ENCODE measurements at places on chromosomes 6 and 20.

GRCh38 chr6:109772883-109773431, 81.9 kb downstream of the FIG4 start:
- DNase-seq, result no peak

- DNase-seq, result peak; percentile 97
These were observed at the start of gene SOX12 for GRCh38 chr20:325045-325888. TSS of gene SOX12 (plus strand) at chr20:325552. CDS start at chr20:325925, 373 bp downstream.

DNA sequence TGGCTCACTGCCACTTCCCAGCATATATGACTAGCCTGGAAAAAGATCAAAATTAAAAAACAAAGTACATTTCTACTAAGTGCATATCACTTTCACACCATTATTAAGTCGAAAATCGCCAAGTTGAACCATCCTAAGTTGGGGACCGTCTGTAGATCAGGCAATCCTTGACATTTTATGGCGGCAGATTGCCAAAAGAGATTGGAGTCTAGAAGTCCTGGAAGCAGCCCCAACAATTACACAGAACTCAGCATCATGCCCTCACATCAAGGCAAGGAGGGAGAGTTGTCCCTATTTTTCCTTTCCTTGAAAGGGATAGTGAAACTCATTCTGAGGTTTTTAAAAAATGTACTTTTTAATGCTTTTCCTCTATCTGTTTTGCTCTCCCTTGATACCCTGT, 30.7 kb downstream of the SLC22A3 start:
- DNase-seq, result no peak

DNA sequence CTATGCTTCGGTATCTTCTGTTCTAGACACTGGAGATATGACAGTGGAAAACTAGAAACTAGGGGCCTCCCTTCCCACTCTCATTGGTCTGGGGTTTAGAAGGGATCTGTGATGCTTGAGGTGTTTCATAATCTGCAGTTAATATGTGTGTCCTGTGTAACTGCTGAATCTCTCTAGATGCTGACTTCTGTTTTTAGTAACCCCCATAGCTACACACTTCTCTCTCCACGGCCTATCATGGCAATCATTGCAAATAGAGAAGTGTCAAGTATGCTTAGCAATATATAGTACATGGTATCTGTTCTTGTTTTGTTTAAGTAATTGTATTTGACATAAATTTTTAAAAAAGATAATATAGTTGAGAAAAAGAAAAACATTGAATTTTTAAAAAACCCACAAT, 394.6 kb upstream of the MMS22L start:
- DNase-seq, result no peak

GRCh38 chr6:120108061-120108795, 758.7 kb upstream of the MAN1A1 start:
- DNase-seq, result no peak

GRCh38 chr20:49583669-49584417, 15.9 kb upstream of the PTGIS start:
- no peak for DNase-seq

- DNase-seq, result no peak
These were observed 6.2 kb upstream of the FGD2 start for GRCh38 chr6:36999061-36999750.

GRCh38 chr20:33624399-33624798, 37.7 kb upstream of the C20orf144 start:
- no peak for DNase-seq

DNA sequence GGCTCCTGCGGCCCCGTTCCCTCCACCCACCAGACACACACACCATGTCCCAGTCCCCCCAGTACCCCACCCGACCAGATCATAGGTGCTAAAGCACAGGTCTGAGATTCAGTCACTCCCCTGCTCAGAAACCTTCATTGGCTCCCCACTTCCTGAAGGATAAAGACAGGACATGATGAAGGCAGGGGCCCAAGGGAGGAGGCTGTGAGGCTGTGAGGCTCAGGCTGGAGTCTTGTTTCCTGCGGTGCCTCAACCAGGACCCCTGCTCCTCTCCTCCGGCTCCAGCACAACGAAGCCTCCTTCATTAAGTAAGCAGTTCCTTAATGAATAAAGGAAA, 81.1 kb downstream of the NCR2 start:
- DNase-seq, result no peak

- DNase-seq, result no peak
These were observed 553.0 kb upstream of the ADGRB3 start for GRCh38 chr6:68082086-68082485.

- DNase-seq, result peak; percentile 41
These were observed 3.3 kb downstream of the ID1 start for GRCh38 chr20:31608251-31608945.

GRCh38 chr20:5652626-5653553, 97.3 kb upstream of the SHLD1 start:
- DNase-seq, result no peak

GRCh38 chr20:52981051-52981450, 8.9 kb downstream of the TSHZ2 start:
- no peak for DNase-seq

DNA sequence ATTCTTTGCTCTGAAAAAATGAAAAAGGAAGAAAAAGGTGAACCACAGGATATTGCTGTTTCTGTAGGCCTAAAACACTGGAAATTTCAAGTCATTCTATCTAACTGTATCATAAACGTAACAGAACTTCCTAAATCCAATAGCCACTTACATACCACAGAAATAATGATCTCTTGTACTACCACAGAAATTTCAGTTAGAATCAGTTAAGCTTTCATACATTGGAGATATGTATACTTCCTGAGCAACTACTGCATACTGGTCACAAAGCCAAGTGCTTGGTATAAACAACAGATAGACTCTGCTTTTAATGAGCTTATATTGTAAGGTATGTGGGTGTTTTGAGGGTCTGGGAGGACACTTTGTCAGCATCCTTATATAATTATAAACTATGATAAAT, 38.6 kb downstream of the VTA1 start:
- DNase-seq, result no peak

- no peak for DNase-seq
These were observed 54.4 kb downstream of the RTN4IP1 start for GRCh38 chr6:106574741-106575458.
